ENCODE measurements at places on chromosomes 2 and 18.

- DNase-seq: no peak
Observed at GRCh38 chr18:56423626-56424025, 214.8 kb downstream of the TXNL1 start.

DNA sequence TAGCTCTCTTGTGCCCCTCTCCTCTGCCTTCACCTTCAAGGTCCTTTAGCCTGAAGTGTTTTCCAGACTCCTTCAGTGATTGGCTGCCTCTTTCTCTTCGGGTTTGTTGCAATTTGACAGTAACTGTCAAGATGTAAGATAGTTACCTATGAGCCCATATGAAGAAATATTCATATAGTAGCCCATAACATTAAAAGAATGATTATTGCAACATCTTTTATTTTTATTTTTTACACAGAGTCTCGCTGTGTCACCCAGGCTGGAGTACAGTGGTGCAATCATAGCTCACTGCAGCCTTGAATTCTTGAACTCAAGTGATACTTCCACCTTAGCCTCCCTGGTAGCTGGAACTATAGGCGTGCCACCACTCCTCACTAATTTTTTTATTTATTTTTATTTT, 80.5 kb downstream of the FOXI3 start:
- DNase-seq: no peak

- DNase-seq: no peak
Observed at GRCh38 chr2:16215902-16216557, 275.7 kb downstream of the MYCN start.

- no peak for DNase-seq
Observed at GRCh38 chr2:147101941-147102790, 742.7 kb upstream of the ACVR2A start.

GRCh38 chr2:169272010-169272409, 90.3 kb downstream of the LRP2 start:
- no peak for DNase-seq

- DNase-seq: no peak
Observed at GRCh38 chr2:2269426-2269825, 61.6 kb downstream of the MYT1L start.

- no peak for DNase-seq
Observed at GRCh38 chr18:10798727-10799550, 273.1 kb downstream of the NAPG start.

DNA sequence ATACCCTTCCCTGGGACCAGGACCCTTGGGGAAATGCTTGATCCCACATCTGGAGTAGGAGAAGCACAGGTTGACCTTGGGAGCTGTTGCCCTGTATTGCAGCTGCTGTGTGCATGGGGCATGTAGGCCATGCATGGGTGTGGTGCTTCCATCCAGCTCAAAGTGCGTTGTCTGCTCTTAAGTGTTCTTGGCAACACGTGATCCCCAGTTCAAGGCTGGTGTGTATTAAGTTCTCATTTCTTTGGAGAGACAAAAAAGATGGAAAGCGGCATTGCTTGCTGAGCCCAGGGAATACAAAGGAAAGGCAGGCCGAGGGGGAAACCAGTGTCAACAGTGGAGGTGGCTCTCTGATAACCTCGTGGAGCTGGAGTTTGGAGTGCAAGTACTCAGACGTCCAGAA, 110.7 kb downstream of the RTP5 start:
- DNase-seq: no peak

DNA sequence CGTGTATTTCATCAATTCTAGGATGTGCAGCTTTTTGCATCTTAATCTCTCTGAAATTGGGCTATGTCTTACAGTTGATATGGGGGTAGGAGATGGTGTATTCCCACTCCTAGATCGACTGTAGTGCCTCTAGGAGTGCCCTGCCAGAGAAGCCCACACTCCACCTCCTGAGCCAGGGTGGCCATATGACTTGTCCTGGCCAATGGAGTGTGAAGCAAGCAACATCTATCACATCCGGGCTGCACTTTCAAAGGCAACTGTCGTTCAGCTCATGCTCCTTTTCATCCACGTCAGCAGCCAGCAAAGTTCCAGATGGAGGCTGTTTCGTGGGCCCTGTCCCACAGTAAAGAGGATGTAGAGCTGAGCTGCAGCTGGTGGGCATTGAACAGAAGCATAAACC, 149.4 kb upstream of the SLC1A4 start:
- no peak for DNase-seq

DNA sequence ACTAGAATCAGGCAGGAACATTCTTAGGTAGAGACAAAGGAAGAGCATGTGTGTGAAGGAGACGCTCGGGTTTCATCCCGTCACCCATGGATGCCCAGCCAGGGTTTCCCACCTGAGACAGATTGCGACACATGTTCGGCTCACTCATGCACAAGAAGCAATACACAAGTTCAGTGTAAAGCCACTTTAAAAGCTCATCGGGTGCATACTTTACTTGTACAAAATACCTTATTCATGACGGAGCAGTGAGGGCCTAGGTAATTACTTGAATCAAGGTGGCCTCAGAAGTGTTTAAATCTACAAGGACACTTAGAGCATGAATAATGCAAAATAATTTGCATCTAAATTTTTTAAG, 42.0 kb downstream of the ZEB2 start:
- no peak for DNase-seq

GRCh38 chr2:127799926-127800325, 11.0 kb downstream of the WDR33 start:
- no peak for DNase-seq

Measured in CD4-positive, CD25-positive, alpha-beta regulatory T cell (primary cell).